ENCODE measurements at places on chromosomes 2 and 18. TPM values are rescaled to one million over a fixed set of nuclear protein-coding genes. Genes with fewer than 3 reads are reported as not detected.

CXCR1 gene
- 0.54 TPM for total RNA-seq

DSC3 gene
- not detected for total RNA-seq

THADA gene
- total RNA-seq: 14.2 TPM

UGT1A5 gene
- total RNA-seq: not detected

AMMECR1L gene
- 9.7 TPM for total RNA-seq

Measured in Right ventricle myocardium superior (tissue), 1 donor.